CD4-positive, CD25-positive, alpha-beta regulatory T cell (primary cell): ENCODE measurements at places on chromosomes 7 and 10. TPM values are rescaled to one million over a fixed set of nuclear protein-coding genes. Genes with fewer than 3 reads are reported as not detected.

REPIN1 gene
- total RNA-seq: 40.3 TPM

FANK1 gene
- 31.3 TPM for total RNA-seq

MNX1 gene
- 0.67 TPM for total RNA-seq

CCAR1 gene
- 86.6 TPM for total RNA-seq

GRCh38 chr10:12872577-12872976 lies 128.9 kb downstream of the CCDC3 start:
- H3K4me1 ChIP-seq: no peaks in the 10 kb centered on the region
- H3K27me3 ChIP-seq: no peaks in the 10 kb centered on the region
- no peak overlapping the region for H3K4me3 ChIP-seq
- DNase-seq: no peak

DNA sequence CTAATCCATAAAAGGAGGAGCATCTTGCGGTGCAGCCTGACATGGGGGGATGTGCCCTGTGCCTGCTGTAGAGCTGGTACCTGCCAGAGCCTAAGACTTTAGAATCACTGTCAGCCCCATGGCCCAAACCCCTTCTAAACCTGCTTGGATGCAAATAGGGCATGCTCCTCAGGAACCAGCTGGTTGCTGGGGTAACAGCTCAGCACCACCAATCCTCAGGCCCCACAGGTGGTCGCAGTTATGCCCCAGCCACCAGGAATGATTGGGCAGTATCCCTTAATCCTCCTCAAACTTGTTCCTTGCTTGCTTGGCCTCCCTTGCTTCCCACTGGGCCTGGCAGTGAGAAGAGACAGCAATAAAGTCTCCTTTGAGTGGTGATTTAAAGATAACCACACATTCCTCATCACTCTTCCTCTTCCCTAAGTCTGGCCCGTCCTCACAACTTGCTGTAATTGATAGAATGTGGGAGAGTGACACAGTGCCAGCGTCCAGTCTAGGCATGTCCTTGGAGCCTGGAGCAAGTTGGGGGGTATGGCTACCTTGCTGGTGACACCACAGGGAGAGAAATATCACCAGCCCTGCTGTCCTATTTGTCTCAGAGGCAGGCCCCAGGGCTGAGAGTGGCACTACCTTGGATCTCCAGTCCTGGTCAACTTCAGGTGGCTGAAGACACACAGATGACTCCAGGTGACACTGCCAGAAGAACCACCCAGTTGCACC lies 43.0 kb downstream of the VSTM4 start:
- no peak overlapping the region for H3K27ac ChIP-seq
- no peaks in the 10 kb centered on the region for H3K36me3 ChIP-seq
- H3K4me3 ChIP-seq: no peak overlapping the region
- no peak for DNase-seq

- no peak for DNase-seq
- no peak overlapping the region for H3K4me3 ChIP-seq
- H3K4me1 ChIP-seq: no peaks in the 10 kb centered on the region
- H3K27me3 ChIP-seq: peaks cover 16% of the 10 kb centered on the region
- no peak overlapping the region for H3K27ac ChIP-seq
Measured at GRCh38 chr7:12569673-12570072, 847 bp upstream of the SCIN start.

DNA sequence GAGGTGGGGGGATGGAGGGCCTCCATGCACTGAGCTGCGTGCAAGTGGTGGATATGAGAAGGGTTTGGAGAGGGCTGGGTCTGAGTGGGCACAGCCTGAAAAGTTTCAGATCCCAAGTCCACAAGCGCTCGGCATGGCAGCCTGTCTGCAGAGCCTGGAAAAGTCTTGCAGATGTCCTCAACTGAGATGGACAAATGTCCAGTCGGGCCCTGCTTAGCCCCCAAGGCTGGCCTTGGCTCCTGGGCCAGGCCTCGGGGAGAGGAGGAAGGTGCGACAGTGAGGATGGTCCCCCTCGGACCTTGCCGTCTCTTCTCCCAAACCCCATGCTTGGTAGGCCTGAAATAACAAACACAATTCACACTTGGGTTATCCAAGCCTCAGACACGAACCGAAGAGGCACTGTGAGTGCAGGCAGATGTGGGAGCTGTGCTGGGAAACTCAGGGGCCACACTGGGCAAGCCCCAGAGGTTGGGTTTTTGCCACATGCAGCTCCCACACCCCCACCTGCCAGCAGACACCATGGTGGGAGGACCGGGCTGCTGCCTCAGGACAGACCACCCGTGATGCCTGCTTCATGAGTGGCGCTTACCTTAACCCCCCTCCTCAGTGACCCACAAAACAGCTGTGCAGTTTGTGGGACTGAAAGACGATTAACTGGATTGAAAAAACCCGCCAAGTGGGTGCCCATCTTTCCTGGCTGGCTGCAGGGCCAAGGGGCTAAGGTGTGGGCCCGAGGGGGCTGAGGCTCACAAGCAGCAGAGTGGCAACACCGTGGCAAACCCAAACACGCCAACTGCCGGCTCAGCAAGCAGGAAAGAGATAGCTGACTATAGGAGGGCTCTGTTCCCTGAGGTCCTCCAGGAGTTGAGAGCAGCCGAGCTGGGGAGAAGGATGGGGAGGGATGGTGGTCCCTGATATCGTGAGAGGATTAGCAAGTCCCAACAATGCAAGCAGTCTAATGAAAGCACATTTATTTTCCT lies 156.8 kb downstream of the RNF216 start:
- no peak overlapping the region for H3K27ac ChIP-seq
- H3K36me3 ChIP-seq: peaks cover 42% of the 10 kb centered on the region
- no peak overlapping the region for H3K4me3 ChIP-seq
- no peaks in the 10 kb centered on the region for H3K27me3 ChIP-seq
- DNase-seq: no peak
- H3K4me1 ChIP-seq: no peaks in the 10 kb centered on the region

GRCh38 chr7:107167483-107168232 lies 1.1 kb upstream of the HBP1 start:
- H3K4me3 ChIP-seq: peak overlapping the region; percentile 88
- H3K27ac ChIP-seq: peak overlapping the region; percentile 99
- peaks cover 37% of the 10 kb centered on the region for H3K4me1 ChIP-seq
- H3K27me3 ChIP-seq: peaks cover 6% of the 10 kb centered on the region

- DNase-seq: no peak
- H3K36me3 ChIP-seq: no peaks in the 10 kb centered on the region
Measured at GRCh38 chr7:95264363-95264891, 59.9 kb downstream of the PON1 start.

- no peak overlapping the region for H3K27ac ChIP-seq
- H3K36me3 ChIP-seq: no peaks in the 10 kb centered on the region
- H3K4me1 ChIP-seq: no peaks in the 10 kb centered on the region
- no peak overlapping the region for H3K4me3 ChIP-seq
- H3K27me3 ChIP-seq: no peaks in the 10 kb centered on the region
Measured at GRCh38 chr10:90407131-90407530, 450.7 kb downstream of the HTR7 start.

GRCh38 chr10:47230482-47230881 lies 69.5 kb upstream of the GDF10 start:
- no peaks in the 10 kb centered on the region for H3K4me1 ChIP-seq
- no peaks in the 10 kb centered on the region for H3K27me3 ChIP-seq
- DNase-seq: no peak
- H3K27ac ChIP-seq: no peak overlapping the region
- H3K4me3 ChIP-seq: no peak overlapping the region
- no peaks in the 10 kb centered on the region for H3K36me3 ChIP-seq
